Sigmoid colon (tissue), 7 donors: ENCODE measurements at places on chromosomes 6 and 20. TPM values are rescaled to one million over a fixed set of nuclear protein-coding genes. Genes with fewer than 3 reads are reported as not detected.

OTOR gene
- not detected for polyA plus RNA-seq

PCK1 gene
- 85.9 TPM for polyA plus RNA-seq

C6orf58 gene
- polyA plus RNA-seq: not detected

ANKRD66 gene
- not detected for polyA plus RNA-seq

CNR1 gene
- polyA plus RNA-seq: under 0.01 TPM

MAK gene
- not detected for polyA plus RNA-seq

COL9A3 gene
- polyA plus RNA-seq: 5.8 TPM
